ENCODE measurements at places on chromosomes 6 and 20.

DNA sequence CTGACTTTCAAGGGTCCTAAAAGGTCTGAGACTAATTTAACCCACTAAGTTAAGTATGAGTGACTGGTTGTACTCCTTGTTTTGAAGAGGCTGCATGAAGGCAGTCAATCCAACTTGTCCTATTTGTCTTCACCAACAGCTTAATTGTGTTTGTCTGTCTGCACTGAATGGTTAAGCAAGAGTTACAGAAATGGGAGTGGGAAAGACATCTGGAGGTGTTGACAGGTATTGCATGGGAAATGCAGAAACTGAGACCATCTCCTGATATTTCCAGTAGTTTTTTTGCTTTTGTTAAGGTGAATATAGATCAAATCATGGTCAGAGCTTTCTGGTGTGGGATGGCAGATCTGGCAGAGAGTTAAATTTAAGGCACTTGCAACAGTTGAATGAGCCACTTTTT, 6.5 kb downstream of the FUT9 start:
- DNase-seq, result no peak

GRCh38 chr6:33019372-33019771, 10.0 kb upstream of the HLA-DOA start:
- no peak for DNase-seq

DNA sequence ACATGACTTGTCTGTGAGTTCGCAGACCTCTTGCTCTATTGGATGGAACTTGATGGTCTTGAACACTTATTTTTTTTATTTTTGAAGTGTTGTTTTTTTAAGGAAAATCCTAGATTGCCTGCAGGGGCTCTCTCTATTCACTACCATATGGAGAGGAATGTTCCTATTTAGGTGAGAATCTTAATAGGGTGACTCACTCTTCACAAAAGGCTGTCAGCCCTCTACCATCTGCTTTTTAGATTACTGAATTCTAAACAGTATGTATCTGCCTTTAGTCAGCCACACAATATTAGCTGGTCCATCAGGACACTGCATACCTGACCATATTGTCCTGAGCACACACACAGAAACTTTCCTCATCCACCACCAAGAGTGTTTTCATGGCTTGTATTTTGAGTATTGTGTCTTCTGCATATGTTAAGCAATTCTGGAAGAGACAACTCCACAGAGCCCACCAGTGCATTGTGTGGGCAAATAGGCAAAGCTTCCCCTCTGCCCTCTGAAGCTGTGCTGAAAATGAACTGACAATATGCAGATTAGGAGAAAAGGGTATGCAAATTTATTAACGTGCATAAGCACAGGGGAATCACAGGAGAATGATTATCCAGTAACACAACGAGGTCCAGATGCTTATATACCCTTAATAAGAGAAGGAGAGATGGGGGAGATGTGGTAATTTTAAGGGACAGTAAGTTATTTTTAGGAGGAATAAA, 6.6 kb upstream of the BTBD9 start:
- no peak for DNase-seq

- no peak for DNase-seq
Observed at GRCh38 chr6:163490826-163491577, 76.5 kb downstream of the QKI start.

DNA sequence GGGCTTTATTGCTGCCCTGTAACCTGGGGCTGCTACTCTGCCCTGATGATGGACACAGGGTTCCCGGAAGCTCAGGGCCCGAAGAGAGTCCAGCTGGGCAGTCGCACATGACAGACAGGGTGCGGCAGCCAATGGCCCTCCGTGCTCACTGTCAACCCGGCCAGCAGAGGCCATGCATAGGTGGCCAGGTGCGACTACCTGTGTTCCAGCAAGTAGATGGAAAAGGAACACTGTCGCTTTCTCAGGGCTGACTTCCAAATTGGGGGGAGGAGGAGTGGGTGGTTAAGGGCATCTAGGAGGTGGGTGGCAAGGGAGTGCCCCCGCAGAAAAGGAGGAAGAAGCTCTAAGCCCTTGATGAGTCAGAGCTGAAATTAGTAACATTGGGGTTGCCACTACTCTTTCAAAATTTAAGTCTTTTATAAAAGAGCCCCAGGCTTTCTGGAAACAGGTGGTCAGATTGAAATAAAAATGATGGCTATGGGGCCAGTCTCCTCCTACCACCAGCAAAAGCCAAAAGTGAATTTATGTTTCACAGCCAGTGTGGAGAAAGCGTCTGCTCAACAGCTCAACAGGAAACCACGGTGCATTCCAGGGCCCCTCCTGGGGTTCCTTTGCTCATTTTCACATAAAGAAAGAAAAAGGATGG, 2.3 kb upstream of the RAMACL start:
- no peak for DNase-seq

DNA sequence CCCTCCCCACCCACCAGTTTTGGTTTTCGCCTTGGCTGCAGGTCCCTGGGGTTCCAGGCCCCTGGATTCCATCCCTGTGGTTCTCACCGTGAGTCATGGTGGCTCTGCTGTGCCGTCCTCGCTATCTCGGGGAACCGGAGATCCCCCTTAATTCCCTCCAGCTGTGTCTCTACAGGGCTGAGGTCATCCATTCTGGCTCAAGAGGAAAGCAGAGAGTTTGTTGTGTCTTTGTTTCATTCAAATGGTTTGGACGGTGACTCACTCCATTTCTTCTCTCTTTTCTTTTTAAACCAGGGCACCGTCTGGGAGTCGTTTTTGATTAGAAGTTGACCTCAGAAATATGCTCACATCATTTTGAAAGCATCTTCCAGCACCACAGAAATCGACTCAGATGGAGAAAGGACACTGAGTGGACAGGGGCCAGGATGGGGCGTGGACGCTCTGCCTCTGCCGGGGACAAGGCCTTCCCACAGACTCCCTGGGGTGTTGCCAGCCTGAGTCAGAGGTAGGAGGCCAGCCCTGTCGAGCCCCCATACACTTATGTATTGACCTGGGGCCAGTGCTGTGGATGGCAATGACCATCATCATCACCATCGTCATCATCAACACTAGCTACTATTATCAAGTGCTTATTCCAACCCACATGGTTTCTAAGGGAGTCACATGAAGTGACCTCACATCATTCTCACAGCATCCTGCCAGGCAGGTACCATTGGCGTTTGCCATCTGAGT, 176.2 kb downstream of the NFATC2 start:
- no peak for DNase-seq

GRCh38 chr6:63610944-63611343, 24.7 kb upstream of the PHF3 start:
- DNase-seq, result no peak

DNA sequence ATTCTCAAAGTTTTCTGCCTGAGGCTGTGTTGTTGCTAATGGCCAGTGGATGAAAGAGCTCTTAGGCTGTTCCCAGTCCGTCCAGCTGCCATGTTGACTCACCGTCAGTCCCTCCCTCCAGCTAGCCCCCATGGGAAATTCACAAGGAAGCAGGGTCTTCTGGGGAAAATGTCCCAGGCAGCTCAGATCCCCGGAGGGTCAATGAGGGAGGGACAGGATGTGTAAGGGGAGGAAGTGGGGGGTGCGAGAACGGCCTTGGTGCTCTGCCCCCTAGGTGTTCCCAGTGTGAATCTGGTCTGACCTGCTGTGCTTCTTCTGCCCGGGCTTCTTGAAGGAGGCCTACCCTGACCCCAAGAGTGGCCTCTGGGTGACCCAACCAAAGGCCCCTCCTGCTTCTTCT, 65.9 kb downstream of the CEBPB start:
- DNase-seq, result no peak

DNA sequence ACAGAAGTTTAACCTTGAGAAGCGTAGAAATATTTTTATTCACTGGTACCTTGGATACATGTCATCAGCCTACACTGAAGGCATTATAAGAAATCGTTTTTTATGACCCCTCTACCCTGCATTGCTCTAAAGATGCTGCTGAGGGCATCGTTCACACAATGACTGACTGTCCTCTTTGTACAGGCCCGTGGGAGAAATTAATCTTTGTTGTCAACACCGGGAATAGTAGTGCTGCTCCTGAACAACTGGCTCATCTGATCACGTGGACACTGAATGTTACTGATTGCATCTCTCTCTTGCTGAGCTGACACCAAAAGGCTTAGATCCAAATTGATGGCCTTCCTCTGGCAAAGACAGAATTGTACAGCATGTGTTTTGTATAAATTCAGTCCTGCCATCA, 157.1 kb upstream of the SMLR1 start:
- DNase-seq, result no peak

GRCh38 chr6:97462031-97462430, 179.0 kb upstream of the MMS22L start:
- no peak for DNase-seq

GRCh38 chr6:72936766-72937559, 288.3 kb downstream of the KHDC1L start:
- DNase-seq, result no peak

DNA sequence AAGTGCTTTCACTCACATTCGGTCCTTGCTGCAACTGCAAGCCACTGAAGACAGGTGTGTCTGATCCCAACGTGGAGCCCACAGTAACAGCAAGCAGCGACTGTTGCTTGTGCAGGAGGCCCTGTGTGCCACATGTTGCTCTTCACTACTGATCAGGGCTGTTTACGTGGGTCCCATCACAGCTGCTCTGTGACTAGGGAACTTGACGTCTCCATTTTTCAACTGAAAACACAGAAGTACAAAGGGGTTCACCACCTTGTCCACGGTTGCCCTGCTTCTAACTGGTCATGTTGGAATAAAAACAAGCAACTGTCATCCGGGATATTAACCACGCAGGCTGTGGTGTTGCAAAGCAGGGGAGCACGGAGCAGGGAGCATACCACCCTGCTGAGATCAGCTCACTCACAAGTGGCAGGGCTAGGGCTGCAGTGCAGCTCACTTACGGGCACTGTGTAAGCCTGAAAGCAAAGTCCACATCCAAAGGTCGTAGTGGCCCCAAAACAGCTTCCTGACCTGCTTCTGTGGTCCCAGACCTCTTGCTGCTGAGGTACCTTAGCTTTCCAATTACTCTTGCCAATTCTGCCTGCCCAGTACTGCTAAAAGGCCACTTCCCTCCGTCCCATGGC, 105.8 kb upstream of the DUSP22 start:
- DNase-seq, result no peak

DNA sequence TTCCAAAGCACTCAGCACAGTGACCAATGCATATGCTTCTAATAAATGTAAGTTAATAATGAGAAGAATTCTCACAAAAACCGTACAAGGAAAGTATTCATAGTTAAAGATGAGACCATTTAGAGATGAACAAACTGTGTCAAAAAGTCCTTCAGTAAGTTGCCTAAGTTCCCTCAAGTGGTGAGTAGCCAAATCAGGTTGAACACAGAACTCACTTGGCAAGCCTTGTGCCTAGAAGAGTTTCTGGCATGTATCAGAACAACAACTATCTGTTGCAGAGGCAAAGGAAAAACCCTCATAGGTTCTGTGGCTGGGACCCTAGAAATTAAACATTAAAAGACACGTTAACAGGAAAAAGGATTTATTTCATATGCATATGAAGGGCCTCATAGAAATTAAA, 129.6 kb upstream of the DOK5 start:
- no peak for DNase-seq

DNA sequence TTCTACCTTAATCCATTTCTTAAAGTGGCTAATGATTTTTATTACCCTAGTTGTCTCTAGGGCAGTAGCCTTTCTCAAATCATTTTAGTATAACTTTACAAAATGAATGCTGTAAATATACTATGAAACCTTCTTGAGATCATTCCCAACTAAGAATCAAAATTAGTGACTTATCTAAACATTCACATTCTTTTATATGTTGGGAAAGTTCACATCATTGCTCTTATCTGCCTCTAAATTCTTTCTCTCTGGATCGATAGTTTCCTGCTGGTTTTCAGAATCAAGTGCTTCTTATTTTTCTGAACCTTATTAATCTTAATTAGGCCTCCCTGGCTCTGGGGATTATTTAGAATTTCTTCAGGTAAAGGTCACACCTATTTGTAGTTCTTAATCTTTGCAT, 126.8 kb downstream of the BCKDHB start:
- DNase-seq, result no peak

- peak; percentile 42 for DNase-seq
Observed at GRCh38 chr20:47150403-47151152, 205.9 kb downstream of the ZMYND8 start.

DNA sequence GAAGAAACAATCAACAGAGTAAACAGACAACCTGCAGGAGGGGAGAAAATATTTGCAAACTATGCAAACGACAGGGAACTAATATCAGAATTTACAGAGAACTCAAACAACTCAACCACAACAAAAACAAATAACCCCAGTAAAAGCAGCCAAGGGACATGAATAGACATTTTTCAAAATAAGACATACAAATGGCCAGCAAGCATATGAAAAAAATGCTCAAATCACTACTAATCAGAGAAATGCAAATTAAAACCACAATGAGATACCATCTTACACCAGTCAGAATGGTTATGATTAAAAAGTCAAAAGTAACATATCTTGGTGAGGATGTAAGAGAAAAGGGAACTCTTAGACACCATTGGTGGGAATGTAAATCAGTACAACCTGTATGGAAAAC, 215.0 kb downstream of the THBS2 start:
- DNase-seq, result no peak

DNA sequence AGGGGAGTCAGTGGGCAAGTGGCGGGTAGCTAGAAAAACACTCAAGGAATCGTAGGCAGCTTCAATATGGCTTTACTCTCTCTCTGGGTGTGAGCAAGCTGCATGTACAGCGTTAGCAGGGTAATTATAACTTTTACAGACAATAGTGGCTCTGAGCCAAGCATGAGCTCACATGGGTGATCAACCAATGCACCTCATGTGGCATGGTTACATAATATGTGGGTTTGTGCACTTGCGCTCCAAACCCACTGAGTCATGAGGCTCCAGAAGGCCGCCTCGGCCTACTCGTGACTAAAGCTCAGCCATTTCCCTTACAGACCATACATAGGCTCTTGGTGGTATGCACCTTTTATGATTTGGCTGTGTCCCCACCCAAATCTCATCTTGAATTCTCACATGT, 78.4 kb upstream of the FBXL4 start:
- DNase-seq, result no peak

DNA sequence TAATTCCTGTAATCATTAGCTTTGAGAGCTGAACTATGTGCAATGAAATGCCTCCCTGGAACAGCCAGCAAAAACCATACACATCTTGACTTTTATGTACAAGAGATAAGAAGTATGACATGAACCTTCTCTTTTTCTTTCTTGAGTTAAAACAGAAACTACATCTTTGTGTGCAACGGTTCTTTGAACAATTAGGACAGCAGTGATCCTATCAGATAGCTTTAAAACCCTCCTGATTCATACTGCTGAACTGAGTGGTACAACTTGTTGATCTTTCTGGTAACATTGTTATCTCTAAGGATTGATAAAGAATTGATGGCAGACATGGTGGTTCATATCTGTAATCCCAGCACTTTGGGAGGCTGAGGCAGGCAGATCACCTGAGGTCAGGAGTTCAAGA, 43.4 kb downstream of the TRAF3IP2 start:
- no peak for DNase-seq

GRCh38 chr6:107806691-107807090, 17.4 kb downstream of the SCML4 start:
- DNase-seq, result no peak

DNA sequence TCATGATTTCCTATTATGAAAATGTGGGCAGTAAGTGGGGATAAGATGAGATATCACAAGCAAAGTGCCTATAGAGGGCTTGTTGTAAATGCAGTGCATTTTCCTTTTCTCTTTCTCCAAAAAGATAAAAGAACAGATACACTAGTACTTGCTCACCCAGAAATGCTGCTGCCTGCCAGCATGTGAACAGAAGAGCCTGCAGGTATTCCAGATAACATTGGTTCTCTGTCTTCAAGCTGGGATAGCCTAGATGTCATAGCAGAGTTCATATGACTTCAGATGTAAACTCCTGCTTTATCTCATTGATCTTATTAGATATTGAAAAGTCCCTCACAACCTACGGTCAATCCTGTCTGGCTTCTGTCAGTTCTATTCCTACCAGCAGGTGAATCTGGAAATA, 123.7 kb downstream of the TMEM200A start:
- no peak for DNase-seq

GRCh38 chr6:143196525-143197225, 136.0 kb downstream of the AIG1 start:
- no peak for DNase-seq

All from mesothelial cell of epicardium (in vitro differentiated cells).